NCI-H1417 treated with DMSO at 0.1 percent for 48 hours (cell line): ENCODE measurements at places on chromosomes 5 and 9.

- DNase-seq = no peak
Measured at GRCh38 chr9:99231711-99232110, 9.6 kb downstream of the SEC61B start.

- no peak for DNase-seq
Measured at GRCh38 chr5:82820961-82821845, 256.0 kb downstream of the TMEM167A start.

GRCh38 chr5:35854248-35854647 lies 2.4 kb upstream of the IL7R start:
- DNase-seq = no peak

DNA sequence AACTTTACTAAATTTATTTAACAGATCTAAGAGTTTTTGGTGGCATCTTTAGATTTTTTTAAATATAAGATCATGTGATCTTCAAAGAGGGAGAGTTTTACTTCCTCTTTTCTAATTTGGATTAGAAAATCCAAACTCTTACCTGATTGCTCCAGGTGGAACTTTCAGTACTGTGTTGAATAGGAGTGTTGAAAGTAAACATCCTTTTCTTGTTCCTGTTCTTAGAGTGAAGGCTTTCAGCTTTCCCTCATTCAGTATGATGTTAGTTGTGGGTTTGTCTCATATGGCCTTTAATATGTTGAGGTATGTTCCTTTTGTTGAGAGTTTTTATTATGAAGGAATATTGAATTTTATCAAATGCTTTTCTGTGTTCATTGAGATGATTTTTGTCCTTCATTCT lies 650.0 kb upstream of the SGCD start:
- no peak for DNase-seq

GRCh38 chr5:174816858-174817257 lies 92.5 kb downstream of the MSX2 start:
- no peak for DNase-seq

DNA sequence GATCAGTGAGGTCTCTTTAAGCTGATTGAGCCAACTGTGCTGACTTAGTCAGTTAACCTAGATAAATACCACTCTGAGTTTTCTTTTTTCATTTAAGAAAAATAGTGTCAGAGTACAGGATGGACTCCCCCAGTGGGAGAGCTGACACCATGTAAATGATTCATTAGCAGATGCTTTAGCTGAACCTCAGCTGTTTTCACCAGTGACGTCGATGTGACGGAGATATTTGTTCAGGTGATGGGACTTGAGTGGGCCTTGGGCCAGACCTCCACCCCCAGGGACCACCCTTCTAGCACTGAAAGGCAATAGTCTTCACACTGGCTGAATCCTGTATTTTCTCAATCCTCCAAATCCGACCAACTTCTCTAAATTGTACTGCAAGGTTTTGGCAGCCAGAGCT lies 196.1 kb downstream of the GAS1 start:
- DNase-seq = no peak

DNA sequence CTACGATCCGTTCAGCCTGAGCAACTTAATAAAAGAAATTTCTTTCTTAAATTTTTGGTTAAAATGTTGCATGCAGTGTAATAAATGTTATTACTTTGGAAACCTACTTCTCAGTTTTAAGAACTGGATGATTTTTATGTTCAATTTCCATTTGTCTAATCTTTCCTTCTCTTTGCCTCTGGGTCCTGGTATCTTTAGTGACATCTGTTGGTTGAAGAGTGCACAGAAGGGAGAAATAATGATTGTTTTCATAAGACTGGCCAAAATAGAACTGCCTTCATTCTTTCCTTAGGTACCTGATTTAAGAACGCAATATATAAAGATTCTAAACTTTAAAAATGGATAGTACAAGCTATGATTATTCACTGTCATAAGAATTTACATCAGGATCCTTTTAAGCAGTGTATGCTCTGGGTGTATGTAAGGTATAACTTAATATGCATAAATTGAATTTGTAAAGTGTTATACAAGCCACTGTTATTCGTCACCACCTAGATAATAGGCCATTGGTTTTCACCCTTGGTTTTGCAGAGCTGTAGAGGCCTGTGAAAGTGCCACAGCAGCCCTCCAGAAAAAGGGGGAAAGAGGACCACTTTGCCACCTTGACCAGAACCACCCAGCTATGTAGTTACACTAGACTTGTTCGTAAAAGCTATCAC lies 82.8 kb upstream of the TLX3 start:
- no peak for DNase-seq

GRCh38 chr9:123743737-123744136 lies 186.2 kb downstream of the DENND1A start:
- no peak for DNase-seq

DNA sequence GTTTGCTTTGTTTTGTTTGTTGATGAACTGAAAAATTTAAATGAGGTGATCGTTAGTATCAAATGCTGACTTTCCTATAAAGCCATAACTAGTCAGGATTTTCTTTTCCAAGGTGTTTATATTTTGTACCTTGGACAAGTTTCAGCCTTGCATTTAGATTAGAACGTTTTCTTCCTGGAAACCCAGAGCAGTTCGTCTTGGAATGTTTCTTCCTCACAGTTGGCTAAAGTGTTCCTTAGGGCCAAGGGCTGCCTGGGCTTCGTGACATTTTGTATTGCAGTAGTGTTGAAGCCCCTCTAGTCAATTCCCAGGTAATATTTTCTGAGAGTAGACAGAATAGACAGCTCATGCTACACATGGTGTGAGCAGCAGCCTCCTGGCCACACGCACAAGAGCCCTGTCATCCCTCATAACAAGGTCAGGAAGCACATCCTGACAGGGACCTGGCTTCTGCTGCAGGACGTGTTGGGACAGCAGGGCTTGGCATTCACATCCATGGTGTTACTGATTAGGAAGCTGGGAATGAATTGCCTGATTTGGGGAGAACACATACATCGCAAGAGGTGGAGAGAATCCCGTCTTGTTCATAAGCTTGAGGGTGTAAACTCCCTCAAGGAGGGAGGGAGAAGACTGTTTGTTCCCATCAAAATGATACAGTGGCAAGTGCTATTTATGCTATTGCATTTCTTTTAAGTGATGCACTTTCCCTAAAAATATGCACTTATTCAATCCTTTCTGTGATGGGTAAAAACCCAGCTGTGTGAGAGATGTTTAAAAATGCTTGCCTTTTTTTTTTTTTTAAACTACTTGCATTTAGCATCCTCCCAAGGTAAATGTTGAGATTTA lies 31.7 kb downstream of the FUBP3 start:
- DNase-seq = no peak

- DNase-seq = no peak
Measured at GRCh38 chr5:36438765-36439561, 137.3 kb upstream of the RANBP3L start.

- DNase-seq = no peak
Measured at GRCh38 chr5:14696851-14697250, 32.3 kb downstream of the OTULIN start.

GRCh38 chr9:130501639-130502038 lies 56.9 kb downstream of the ASS1 start:
- no peak for DNase-seq

GRCh38 chr9:123637945-123638634 lies 282.1 kb downstream of the CRB2 start:
- no peak for DNase-seq

DNA sequence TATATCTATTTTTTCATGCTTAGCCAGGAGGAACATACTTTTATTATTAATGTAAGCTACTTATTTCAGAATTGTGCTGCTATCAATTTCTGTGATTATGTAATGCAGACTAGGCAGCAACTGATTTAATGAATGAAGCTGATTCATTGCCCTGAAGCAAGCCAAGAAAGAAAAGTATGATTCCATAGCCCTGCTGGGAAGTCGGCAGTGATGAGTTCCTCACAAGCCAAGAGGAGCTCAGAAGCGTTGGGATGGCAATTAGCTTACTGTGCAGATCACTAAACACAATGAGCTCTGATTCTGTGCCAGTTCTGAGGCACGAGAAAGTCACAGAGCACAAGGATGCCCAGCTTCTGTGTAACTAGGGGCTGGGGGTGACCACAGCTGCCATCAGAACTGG lies 254.3 kb upstream of the KLF9 start:
- DNase-seq = no peak

DNA sequence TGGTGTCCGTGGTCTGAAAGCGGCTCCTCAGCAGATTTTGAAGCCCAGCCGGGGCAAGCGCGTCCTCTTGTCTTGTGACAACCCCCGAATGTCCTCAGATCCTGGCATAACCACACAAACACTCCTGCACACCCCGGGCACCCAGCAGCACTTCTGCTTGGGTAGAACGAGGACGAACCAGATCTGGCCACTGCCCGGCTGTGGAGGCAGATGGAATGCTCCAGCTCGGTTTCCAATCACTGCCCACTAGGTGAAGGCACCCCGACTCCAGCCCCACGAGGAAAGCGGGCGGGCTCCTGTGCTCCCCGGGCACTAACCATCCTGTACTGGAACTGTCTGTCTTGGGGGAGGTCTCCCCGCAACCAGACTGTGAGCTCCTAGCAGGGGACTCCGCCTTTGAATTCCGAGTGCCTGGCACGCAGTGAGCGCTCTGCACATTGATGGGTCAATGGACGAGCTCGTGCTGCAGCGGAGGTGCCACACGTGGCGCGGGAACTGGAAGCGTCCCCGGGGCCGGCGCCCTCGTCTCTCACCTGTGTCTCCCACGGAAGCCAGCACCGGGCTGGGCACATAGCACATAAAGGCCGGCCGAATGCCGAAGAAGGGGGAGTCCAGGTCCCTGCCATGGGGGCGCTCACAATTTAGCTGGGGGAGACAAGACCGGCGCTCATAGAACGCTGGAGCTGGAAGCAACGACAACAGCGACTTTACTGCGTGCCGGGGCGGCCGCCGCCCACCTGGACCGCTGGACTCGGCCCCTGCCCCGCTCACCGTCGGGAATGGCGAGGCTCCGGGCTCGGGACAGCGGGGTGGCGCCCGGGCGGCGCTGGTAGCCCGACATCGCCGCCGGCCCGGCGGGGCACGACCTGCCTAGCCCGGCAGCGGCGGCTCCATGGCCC lies 608 bp downstream of the ENTR1 start:
- DNase-seq = no peak

DNA sequence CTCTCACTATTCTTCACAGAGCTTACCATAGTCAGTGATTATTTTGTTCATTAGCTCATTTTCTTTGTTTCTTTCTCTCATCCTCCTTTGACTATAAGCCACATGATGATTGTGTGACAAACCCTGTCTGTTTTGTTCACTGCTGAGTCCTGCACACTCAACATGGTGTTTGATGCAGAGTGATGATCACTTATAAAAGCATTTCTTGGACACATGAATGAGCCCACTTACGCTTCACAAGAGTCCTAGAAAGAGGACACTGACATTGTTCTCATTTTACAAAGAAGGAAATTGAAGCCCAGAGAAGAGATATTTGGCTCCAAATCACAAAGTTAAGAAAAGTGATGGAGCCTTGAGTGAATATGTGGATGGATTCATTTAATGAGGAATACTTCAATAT lies 13.4 kb downstream of the ABLIM3 start:
- DNase-seq = no peak

GRCh38 chr9:10548348-10548747 lies 64.5 kb downstream of the PTPRD start:
- DNase-seq = no peak

DNA sequence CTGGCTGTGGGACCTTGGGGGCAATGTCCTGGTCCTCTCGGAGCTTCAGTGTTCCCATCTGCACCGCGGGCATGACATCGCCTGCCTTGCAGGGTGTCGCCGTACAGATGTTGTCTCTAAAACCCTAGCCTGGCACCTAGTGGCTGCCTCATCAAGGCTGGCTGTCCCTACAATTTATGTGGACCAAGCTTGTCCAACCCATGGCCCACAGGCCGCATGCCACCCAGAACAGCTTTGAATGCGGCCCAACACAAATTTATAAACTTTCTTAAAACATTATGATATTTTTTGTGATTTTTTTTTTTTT lies 18.3 kb upstream of the ASS1 start:
- DNase-seq = no peak

GRCh38 chr5:154673506-154673905 lies 81.7 kb upstream of the LARP1 start:
- no peak for DNase-seq

DNA sequence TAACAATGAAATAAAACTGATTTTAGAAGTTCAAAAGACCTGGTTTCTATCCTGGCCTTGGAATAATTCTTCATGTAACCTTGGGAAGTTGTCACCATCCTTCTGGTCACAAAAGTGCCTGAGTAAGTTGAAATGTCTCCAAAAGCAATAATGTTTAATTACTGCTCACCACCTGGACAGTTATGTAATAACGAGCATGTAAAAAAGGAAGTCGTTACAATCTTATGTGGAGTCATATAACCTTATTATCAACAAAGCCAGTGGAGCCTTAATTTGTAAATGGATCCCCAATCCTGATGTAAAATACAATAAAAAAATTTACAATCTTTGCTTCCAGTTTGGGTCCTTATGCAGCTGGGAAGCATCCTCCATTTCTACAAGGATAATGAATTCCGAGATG lies 64.2 kb upstream of the GPR151 start:
- no peak for DNase-seq

DNA sequence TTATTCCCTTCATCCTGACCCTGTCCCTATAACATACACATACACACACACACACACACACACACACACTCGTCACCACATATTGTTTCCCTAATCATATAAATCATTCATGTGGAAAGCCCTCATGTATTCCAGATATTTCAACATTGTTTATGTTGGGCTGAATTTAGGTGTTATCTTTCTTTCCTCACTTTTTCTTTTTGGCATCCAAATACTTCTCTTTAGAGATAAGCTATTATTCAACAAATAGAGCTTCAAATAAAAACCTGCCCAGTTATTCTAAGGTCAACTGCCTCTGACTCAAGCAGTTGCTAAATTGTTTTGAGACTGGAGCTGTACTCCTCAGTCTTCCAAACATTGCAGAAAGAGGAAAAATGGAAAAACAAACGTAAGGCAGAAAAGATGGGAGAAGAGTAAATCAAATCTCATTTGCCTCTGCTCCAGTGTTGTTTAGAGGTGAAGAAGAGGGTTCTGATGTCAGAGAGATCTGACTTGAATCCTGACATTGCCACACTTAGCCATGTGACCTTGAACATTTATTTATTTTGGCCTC lies 215.7 kb downstream of the GAS1 start:
- no peak for DNase-seq

DNA sequence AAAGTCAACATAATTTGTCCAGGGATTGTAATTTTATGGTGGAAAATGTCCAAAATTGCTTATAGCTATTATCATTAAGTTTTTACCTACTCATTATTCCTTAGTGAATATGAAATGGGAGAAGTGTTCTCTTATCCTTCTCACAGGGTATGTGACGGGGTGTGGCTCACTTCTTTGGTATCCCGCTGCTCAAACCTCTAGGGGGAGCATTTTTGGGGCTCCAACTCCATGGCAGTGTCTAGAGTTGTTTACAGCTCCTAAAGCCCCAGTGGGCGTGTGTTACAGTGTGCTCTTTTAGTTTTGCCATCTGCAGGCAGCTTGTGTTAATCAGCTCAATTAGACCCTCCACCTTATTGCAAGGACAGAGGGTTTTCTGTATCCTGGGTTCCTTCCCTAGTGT lies 89.4 kb downstream of the CDKN2A start:
- DNase-seq = no peak

- DNase-seq = no peak
Measured at GRCh38 chr5:166957782-166958181, 1333.7 kb upstream of the WWC1 start.
